ENCODE measurements at places on chromosomes 12 and 14.

DNA sequence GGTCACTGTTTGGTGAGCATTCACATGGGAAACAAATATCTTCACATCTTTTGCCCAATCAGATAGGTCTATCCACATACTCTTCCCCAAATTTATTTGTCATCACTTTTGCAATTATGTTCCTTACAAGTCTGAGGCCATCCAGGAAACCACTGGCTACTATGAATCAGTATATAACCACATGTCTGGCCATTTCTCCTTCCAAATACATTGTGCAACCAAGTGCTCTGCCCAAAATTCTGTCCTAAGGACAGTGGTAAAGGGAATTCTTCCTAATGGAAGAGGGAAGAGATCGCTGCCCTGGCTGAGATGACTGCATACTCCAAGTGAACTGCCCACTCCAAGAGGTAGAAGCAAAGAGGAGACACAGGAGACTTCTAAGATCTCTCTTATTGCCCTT is 148.9 kb upstream of the MAX start:
- DNase-seq, result peak; percentile 86

DNA sequence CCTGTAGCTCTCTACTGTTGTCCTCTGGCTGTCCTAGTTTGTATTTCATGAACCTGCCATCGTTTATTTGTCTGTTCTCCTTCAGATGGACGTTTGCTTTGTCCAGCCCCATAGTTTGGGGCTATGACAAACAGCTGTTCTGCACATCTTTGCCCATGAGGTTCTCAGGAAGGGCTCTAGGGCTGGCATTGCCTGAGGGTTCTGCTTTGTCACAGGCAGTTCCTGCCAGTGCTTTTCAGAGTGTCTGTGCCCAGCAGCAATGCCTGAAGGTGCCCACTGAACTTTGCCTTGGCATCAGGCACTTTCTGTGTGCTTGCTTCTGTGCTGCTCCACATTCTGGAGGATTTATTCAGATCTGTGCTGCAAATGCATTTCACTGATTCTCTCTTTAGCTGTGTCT is 361.3 kb downstream of the TMEM121 start:
- DNase-seq, result no peak

DNA sequence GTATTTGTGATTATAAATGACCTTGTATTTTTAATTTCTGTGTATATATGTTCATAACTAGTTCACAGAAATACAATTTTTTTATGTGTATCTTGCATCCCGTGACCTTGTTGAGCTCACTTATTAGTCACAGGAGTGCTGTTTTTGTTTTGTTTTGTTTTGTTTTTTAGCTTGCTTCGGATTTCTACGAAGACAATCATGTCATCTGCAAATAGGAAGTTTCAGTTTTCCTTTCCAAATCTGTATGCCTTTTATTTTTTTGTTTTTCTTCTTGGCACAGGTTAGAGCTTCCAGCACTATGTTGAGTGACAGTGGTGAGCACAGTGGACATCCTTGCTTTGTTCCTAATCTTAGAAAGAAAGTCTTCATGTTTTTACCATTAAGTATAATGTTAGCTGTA is 229.2 kb upstream of the GARIN6 start:
- no peak for DNase-seq

- no peak for DNase-seq
Observed at GRCh38 chr12:31929027-31929526, 30.1 kb upstream of the RESF1 start.

- DNase-seq, result peak; percentile 61
Observed at GRCh38 chr14:59422069-59422881, 42.9 kb downstream of the GPR135 start.

DNA sequence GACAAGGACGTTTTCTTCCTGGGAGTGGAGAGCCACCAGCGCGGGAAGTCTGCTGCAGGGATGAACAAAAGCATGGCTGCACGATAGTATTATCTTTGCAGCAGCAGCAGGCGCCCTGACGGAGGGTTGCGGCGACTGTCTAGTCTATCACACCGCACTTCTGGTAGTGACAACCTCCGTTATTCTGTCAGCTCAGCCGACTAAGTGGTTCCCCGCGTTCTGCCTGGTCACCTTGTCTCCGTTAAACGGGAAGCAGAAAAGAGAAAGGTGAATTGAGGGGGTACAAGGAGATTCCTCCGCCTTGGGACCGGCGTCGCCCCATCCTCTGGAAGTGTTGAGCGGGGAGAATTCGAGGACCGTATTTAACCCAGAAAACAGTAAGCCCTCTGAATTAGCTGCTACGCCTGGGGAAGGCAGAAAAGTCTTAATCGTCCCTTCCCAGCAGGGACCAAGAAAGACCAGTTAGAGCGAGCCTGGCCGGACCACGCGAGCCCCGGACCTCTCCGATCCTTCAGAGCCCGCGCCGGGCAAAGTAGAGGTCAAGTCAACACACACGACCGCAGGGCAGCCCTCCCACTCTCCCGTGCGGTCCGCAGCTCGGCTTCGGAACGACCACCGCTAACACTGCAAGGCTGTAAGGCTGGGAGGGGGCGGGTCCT is 536 bp upstream of the DAAM1 start:
- DNase-seq, result no peak

GRCh38 chr14:33855672-33856071 is 95.2 kb downstream of the EGLN3 start:
- no peak for DNase-seq

Measured in fibroblast of skin of scalp (primary cell).